ENCODE measurements at places on chromosomes 4 and X.

- DNase-seq = no peak
Measured at GRCh38 chr4:165782623-165783022, 90.4 kb upstream of the TLL1 start.

GRCh38 chr4:7044137-7044930 is 1.2 kb downstream of the TADA2B start:
- no peak for DNase-seq

GRCh38 chrX:75155447-75155826 is 646 bp downstream of the ABCB7 start:
- DNase-seq = no peak

DNA sequence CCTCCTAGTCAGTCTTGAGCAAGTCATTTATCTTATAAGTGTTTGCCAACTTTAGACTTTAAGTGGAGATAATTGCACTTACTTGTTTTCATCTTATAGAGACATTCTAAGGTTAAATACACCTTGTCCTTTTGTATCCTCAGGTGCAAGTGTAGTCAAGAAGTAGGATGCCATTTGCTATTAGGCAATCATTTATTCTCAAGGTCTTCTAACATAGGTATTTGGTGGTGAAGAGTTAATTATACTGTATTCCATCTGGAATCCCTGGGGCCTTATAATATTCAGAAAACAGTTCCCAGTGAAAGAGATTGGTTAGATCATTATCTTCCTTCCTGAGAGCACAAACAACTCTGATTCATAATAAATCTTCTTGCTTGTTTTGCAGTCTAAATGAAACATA is 23.7 kb downstream of the SULT1E1 start:
- DNase-seq = no peak

- DNase-seq = no peak
Measured at GRCh38 chr4:4271912-4272311, 18.0 kb downstream of the LYAR start.

DNA sequence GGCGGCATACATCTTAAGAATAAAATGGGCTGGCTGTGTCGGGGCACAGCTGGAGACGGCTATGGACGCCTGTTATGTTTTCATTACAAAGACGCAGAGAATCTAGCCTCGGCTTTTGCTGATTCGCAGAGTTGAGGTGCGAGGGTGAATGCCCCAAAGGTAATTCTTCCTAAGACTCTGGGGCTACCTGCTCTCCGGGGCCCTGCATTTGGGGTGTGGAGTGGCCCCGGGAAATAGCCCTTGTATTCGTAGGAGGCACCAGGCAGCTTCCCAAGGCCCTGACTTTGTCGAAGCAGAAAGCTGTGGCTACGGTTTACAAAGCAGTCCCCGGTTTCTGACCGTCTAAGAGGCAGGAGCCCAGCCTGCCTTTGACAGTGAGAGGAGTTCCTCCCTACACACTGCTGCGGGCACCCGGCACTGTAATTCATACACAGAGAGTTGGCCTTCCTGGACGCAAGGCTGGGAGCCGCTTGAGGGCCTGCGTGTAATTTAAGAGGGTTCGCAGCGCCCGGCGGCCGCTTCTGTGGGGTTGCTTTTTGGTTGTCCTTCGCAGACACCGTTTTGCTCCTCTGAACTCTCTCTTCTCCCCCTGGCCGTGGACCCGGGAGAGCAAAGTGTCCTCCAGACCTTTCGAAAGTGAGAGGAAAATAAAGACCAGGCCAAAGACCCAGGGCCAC is 1.9 kb downstream of the SHOX start:
- no peak for DNase-seq

GRCh38 chr4:8652181-8653078 is 59.9 kb downstream of the CPZ start:
- no peak for DNase-seq
